Inflammatory macrophage treated with lipopolysaccharide for 1 hour (primary cell): ENCODE measurements at places on chromosomes 6 and 20.

DNA sequence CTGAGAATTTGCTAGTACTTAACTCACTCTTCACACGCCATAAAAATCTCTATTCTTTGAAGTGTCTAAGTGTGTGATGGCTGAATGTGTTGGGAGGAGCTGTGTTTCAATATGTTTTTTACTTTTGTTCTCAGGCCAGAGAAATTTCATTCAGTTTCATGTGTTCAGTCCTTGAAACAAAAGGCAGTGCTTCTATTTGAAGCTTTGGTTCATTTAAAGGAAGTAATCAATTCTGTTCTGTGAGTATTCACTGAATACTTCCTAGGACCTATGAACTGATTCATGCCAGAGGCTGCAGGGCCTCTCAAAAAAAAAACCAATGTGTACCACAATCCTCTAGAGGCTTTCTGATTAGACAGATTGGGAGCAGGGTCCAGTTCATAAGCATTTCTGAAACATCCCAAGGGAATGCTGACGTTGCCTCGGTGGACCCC is 12.4 kb upstream of the F13A1 start:
- no peak for DNase-seq

DNA sequence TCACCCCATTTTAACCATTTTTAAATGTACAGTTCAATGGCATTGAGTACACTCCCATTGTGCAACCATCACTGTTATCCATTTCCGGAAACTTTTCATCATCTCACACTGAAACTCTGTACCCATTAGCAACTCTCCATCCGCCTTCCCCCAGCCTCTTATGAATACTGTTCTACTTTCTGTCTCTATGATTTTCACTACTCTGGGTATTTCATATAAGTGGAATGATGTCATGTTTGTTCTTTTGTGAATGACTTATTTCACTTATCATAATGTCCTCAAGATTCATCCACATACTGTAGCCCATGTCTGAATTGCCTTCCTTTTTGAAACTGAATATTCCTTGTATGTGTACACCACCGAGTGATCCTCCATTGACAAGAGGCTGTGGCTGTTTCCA is 92.9 kb upstream of the TOX2 start:
- no peak for DNase-seq

DNA sequence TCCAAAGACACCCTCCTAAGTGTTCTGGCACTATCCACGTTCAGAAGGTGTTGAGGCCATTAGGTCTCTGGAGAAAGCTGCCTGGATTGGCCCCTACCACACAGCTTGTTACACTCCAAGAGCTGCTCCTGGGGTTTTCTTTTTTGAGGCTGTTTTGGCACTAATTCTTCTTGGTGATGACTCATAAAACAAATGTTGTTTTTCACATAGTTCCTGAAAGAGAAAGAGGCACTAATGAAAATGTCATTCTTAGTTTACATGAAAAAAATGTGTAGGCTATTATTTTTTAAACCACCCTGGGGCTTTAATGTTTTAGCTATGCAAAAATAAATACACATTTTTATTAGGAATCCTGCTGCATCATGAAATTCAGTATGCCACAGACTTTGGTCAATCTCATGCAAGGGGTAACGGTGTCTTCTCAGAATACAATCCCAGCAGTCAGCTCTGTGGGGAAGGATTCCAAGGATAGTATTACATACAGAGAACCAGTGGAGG is 38.1 kb downstream of the TBPL1 start:
- DNase-seq = no peak

GRCh38 chr20:9499126-9499899 is 15.1 kb upstream of the LAMP5 start:
- peak; percentile 61 for DNase-seq

- no peak for DNase-seq
Measured at GRCh38 chr6:37984578-37984977, 165.1 kb downstream of the ZFAND3 start.

DNA sequence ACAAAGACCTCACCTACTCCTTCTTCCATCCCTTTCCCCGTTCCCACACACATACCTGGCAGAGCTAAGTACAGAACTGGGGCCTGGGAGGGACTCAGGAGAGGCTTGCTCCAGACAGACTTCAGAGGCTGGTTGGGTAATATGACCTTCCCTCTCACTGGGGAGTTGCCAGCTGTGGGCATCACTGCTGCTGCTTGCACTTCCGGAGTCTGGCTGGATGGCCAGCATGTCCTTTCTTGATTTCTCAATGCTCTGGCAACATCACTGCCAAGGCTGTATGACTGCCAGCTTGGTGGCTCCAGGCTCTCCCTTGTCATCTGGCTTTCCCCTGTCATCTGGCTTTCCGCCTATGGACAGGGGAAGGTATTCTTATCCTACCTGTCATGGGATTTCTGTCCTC is 47.8 kb downstream of the CDH22 start:
- peak; percentile 10 for DNase-seq

- DNase-seq = no peak
Measured at GRCh38 chr6:148935705-148936435, 189.0 kb downstream of the UST start.

GRCh38 chr6:170464524-170464979 is 88.6 kb downstream of the PSMB1 start:
- no peak for DNase-seq

- no peak for DNase-seq
Measured at GRCh38 chr6:50720623-50721022, 7.3 kb downstream of the TFAP2D start.

- DNase-seq = peak; percentile 70
Measured at GRCh38 chr6:45714741-45715507, 300.7 kb downstream of the CLIC5 start.

DNA sequence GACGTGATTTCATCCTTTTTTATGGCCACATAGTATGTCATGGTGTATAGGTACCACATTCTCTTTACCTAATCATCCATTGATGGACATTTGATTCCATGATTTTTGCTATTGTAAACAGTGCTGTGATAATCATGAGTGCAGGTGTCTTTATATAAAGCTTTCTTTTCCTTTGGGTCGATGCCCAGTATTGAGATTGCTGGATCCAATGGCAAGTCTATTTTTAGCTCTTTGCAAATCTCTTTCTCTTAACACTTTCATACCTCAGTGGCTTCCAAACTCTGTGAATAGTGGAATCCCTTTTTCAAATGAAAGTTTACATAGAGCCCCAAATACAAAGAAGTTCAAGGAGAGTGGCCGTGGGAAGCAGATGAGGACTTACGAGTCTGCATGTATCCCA is 105.8 kb upstream of the SPTLC3 start:
- no peak for DNase-seq

DNA sequence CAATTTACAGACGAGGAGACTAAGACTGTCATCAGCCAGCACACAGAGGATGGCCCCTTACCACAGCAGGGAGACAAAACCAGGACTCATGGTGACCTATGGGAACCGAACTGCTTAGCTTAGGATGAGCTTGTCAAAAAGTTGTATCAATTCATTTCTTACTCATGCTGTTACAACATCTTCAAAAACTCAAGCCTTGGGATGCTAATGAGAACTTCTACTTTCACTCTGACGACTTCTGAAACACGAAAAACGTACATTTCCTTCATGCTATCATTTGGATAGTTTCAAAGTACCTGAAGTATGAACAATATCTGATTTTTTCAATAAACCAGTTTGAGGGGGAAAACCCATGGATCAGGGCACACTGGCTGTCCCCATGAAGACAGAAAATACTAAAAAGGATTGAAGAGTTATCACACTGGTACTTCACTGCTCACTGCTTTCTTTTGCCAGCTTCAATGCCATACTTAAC is 31.9 kb downstream of the HIVEP2 start:
- DNase-seq = peak; percentile 75

GRCh38 chr6:129134535-129134934 is 251.6 kb downstream of the LAMA2 start:
- no peak for DNase-seq

DNA sequence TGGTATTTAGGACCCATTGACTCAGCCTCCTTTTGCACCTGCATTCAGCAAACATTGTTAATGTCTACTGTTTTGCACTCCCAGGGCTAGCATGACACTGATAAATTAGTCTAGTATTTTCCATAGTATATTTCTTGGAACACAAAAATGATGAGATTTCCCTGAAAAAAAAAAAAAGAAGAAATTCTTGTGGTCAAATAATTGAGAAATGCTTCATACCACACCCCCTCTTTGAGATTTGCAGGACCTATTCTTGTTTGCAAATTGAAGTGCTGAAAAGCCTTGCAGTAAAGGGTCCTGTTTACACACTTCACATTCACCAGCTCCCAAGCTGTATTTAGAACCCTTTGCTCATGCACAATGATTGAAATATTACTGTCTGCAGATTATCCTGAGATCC is 36.3 kb upstream of the CLIC5 start:
- DNase-seq = no peak

DNA sequence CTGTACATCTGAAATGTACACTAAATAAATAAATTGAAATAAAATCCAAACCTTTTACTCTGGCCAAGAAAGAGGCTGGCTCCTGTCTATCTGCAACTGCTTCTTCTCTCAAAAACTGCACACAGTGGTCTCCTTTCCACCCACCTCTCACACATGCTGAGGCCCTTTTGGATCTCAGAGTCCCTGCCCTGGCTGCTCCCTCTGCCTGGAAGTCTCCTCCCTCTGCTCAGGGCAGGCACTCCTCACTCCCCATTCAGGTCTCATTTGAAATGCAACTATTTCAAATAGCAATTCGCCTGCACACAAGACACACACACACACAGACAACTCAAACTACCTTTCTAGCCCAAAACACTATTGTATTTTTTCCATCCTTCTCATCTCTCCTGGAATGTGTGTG is 348.8 kb downstream of the PKHD1 start:
- DNase-seq = no peak

DNA sequence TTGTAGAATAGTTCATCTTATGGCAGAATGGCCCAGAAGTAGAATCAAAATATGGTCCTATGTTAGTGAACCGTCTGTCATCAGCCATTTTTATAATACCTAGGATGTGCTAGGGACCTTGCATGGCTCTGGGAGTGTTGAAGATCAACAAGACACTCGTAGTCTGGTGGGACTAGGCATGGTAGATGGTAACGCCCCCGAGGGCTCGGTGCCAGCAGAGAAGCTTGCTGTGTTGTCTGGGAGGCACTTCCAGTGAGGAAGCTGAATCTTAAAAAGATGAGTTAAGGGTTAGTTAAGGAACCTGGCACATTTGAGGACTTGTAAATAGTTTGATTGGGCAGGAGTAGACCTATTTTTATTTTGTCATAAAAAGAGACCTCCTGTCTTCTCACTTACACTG is 82.4 kb downstream of the MAP3K4 start:
- no peak for DNase-seq

GRCh38 chr20:53970232-53970631 is 100.2 kb downstream of the BCAS1 start:
- no peak for DNase-seq

GRCh38 chr6:53048431-53049195 is 16.6 kb upstream of the FBXO9 start:
- no peak for DNase-seq

DNA sequence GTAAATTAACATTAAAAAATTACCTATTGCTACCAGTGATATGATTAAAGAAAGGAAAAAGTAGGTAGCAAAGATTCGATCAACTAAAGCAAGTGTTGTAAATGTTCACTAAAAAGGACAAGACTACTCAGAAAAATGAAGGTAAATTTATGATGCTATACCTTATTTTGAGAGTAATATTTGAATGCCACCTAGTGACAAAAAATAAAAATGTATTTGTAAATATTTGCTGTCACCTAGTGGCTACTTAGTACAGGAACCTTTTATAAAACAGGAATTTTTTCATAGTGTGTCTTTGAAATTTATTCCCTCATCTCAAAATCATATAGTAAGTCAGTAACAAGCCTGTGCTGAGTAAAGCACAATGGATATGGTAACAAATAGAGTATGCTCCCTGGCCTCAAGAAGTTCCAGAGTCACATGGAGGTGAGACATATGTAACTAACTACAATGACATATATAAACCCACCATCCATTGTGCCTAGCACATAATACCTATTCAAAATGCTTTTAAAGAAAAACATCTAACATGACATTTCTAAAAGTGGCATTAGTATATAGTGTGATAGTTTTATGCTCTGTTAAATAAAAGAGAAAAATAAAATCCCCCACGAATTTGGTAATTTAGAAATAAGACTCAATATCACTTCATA is 193.1 kb upstream of the SIM1 start:
- no peak for DNase-seq

DNA sequence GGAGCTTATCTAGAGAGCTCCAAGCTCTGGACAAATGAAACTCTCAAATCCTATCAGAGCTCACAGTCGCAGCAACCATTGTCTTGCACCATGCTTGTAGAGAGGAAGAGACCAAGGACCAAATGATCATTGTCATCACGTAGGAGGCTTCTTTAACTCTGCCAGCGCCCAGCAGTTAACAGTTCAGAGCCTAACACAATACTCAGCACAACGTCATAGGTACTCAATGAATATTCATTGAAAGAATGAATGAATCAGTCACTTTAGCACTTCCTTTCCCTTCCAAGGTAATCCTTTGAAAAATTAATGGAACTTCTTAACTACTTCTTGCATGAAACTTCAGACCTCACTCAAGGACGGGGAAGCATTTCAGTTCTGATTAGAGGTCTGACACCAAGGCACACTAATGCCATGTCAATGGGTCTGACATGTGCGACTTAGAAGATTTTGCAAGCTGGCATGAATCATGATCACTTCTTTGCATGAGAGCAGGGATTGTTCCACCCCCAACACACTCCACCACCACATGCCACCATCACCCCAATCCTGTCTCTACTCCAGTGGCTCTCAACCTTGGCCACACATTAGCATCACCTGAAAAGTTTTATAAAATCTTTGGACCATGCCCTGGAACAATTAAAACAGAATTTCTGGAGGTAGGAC is 45.1 kb downstream of the KHDC1L start:
- no peak for DNase-seq

GRCh38 chr6:103367212-103367611 is 1492.5 kb downstream of the HACE1 start:
- no peak for DNase-seq

DNA sequence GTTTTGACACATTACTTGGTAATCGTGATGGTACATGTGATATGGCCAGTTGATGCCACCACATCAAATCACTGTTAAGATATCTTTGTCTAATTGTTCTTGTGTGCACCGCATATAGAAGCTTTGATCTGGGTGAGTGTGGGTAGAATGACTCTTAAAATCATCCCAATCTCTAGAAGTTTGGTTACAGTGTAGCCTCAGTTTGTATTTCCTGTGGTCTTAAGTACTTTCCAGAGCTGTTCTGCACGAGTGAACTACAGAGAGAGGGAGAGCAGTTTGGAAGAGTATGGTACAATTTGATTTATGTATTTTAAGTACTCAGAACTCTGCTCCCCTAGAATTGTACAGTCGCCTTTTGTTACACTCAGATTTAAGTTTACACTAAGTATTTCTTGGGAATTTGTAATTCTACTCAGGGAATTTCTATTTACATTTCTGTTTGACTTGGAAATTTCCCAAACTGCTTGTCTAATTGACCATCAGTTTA is 37.5 kb downstream of the SNX9 start:
- DNase-seq = no peak

DNA sequence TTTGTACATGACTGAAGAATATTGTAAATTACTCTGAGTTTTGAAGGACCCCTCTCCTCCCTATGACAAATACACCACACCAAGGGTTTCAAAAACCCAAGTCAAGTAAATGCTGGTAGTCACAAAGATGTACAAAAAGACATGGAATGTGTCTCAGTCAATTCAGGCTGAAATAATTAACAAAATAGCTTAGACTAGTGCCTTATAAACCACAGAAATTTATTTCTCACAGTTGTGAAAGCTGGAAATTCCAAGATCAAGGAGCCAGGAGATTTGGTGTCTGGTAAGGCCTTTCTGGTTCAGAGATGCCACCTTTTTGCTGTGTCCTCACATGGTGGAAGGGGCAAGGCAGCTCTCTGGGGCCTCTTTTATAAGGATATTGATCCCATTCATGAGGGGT is 202.3 kb upstream of the RIN2 start:
- no peak for DNase-seq
